ENCODE measurements at places on chromosomes 3 and 15.

DNA sequence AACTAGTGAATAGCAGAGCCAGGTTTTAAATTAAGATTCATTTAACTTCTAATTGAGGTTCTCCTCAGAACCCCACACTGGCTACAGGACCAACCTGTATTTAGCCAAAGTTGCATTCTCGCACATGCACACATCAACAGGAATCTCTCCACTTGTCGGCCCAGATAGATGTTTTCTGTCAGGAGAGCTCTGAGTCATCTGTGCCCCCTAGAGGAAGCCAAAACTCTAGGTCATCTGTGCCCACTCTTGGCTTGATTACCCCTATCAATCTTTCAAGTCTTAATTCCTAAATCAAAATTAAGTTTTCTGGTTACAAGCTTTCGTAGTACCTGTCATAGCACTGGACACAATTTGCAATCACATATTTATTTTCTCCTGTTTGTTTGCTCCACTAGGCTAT lies 104.9 kb upstream of the EOMES start:
- no peak for DNase-seq

- DNase-seq = no peak
Observed at GRCh38 chr3:105606016-105606415, 239.3 kb downstream of the ALCAM start.

GRCh38 chr3:129549006-129549800 lies 6.2 kb downstream of the H1-8 start:
- peak; percentile 18 for DNase-seq

GRCh38 chr3:129608087-129608935 lies 1.8 kb upstream of the PLXND1 start:
- DNase-seq = no peak

DNA sequence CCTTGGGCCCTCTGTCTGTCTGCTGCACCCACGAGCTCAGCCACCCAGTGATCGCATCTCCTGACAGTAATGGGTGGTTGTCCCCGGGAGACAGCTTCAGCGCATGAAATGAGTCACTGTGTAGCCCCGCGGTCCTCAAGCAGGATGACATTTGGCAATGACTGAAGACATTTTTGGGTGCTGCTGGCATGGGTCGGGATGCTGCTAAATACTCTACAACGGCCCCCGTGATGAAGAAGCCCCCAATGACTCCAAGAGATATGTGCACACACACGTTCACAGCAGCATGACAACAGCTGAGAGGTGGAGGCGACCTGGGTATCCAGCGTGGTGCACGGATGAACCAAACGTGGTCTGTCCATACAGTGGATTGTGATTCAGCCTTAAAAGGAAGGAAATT lies 17.4 kb upstream of the ZXDC start:
- DNase-seq = no peak

Data from CD4-positive, alpha-beta T cell treated with Interferon alpha-2 for 1 hour (primary cell).